ENCODE measurements at places on chromosomes 3 and 15. TPM values are rescaled to one million over a fixed set of nuclear protein-coding genes. Genes with fewer than 3 reads are reported as not detected.

The LMAN1L gene
- total RNA-seq, result 0.15 TPM

The CHDH gene
- 0.99 TPM for total RNA-seq

The SNX1 gene
- total RNA-seq, result 49.8 TPM

The GOLGA6L25 gene
- total RNA-seq, result not detected

The SNTN gene
- total RNA-seq, result not detected

The GASK1A gene
- total RNA-seq, result 4.5 TPM

The PSTPIP1 gene
- total RNA-seq, result 0.17 TPM

The PRR23A gene
- total RNA-seq, result not detected

The A4GNT gene
- not detected for total RNA-seq

All from smooth muscle cell of trachea (primary cell).